ENCODE measurements at places on chromosomes 12 and 14.
A peak's percentile ranks its signal among the peaks of the same experiment; 100 is the strongest.

DNA sequence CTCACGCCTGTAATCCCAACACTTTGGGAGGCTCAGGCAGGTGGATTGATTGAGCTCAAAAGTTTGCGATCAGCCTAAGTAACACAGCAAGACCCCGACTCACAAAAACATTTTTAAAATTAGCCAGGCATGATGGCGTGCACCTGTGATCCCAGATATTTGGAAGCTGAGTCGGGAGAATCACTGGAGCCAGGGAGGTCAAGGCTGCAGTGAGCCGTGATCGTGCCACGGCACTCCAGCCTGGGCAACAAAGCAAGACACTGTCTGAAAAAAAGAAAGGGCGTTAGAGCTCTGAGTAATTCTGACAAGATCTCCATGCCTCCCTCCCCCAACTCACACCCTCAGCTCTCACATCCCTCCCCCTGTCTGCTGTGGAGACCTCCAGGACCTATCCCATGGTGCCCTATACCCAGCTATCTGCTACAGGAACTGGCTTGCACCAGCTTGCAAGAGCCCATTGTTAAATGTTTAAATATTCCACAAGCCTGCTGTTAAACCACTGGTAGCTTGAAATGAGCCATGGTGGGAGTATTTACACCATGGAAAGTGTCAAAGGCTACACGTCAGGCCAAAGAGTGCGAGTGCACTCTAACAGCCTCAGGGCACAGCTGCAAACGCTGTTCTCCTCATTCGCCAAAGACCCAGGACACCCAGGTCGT is 35.1 kb upstream of the PPP2R5C start:
- DNase-seq: no peak

GRCh38 chr12:124440841-124441381 is 126.5 kb downstream of the NCOR2 start:
- DNase-seq: no peak

DNA sequence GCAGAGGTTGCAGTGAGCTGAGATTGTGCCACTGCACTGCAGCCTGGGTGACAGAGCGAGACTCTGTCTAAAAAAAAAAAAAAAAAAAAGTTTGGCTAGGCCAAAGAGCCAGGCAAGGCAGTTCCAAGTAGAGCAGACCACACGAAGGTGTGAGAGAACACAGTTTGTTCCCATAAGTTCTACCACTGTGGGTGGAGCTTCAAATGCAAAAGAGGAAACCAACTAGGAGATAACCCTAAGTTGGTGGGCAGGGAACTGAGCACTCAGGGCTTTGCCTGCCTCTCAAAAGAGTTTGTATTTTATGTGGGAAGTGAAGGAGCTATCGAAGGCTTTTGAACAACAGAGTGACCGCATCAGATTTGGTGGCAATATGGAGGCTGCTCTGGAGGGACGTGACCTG is 15.1 kb downstream of the SOCS2 start:
- no peak for DNase-seq

GRCh38 chr12:102629262-102629888 is 149.0 kb upstream of the IGF1 start:
- no peak for DNase-seq

- no peak for DNase-seq
Measured at GRCh38 chr12:25388183-25388582, 137.5 kb upstream of the KRAS start.

- DNase-seq: peak; percentile 77
Measured at GRCh38 chr12:116524964-116525379, 34.2 kb upstream of the MAP1LC3B2 start.

GRCh38 chr12:6914246-6914946 is at the start of gene ENO2:
ENO2 (plus strand) TSS chr12:6914580; CDS start chr12:6915833, 1,253 bp downstream.
- peak; percentile 58 for DNase-seq

GRCh38 chr12:124369827-124370378 is 75.0 kb downstream of the RFLNA start:
- DNase-seq: no peak

- DNase-seq: no peak
Measured at GRCh38 chr12:6535960-6536847, 1.9 kb downstream of the GAPDH start.

GRCh38 chr14:61462566-61463193 is 141.3 kb downstream of the PRKCH start:
- DNase-seq: peak; percentile 71

- DNase-seq: no peak
Measured at GRCh38 chr12:85630851-85631250, 205.4 kb downstream of the RASSF9 start.

- DNase-seq: no peak
Measured at GRCh38 chr12:32788405-32788804, 32.7 kb upstream of the YARS2 start.

DNA sequence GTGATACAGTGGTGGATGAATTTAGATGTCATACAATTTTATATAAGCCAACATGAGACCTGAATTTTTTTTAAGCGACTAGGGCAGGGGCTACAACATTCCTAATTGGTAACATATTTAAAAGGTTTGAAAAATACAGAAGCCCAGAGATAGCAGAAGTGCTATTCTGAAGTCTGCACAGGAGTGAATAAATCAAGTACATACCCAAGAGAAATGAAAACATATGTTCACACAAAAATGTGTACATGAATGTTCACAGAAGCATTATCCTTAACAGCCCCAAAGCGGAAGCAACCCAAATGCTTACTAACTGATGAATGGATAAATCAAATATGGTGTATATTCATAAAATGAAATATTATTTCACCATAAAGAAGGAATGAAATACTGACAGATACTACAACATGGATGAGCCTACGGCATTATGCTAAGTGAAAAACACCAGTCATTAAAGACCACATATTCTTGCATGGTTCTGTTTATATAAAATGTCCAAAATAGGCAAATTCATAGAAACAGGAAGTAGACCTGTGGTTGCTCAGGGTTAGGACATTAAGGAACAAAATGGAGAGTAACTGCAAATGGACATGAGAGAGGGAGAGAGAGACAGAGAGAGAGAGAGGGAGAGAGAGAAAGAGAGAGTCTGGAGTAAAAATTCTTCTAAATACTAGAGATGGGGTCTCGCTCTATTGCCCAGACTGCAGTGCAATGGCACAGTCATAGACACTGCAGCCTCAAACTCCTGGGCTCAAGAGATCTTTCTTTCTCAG is 28.0 kb upstream of the GXYLT1 start:
- DNase-seq: no peak

DNA sequence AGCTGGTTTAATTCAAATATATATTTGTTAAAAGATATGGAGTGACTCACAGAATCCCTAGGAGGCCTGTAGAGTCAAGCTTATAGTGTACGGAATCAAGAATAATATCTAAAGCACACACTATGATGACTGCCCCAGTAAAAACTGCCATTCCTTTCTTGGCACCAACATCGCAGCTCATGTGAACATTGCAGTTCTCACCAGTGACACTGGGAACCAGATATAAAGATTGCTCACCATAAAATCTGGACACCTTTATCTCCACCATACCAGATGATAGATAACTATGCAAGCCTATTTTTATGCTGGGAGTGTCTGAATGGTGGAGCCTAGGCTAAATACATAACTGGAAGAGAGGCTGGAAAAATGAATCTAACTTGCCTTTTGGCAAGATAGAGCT is 463.9 kb upstream of the TBX3 start:
- DNase-seq: no peak

DNA sequence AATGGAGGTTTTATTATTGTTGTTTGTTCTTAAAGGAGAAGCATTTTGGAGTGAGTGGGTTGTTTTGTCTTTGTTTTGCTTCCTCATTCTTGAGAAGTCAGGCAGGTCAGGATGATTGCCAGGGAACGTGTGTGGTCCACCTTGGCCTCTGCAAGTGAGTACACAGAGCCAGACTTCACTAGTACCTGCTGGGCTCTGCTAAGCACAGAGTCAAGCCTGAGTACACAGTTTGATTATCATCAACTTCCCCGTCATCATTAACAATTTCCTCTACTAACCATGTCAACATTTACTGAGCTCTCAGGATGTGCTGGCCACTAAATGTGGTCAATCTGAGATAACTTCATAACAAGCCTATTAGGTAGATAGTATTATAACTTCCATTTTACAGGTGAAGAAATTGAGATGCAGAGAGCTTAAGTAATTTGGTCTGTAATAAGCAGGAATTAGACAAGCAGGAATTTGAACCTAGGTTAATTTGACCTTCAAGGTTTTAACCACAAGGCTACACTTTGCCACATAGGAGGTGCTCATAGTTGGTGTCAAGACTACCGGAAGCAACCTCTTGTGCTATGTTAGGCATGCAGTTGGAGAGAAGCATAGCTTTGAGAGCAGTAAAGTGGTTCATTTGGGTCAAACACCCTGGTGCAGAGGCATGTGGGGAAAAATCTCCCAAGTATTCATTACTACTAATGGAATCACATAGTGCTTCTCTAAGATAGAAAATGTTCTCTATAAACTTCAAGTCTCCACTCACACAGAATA is 178.3 kb downstream of the NUAK1 start:
- peak; percentile 88 for DNase-seq

DNA sequence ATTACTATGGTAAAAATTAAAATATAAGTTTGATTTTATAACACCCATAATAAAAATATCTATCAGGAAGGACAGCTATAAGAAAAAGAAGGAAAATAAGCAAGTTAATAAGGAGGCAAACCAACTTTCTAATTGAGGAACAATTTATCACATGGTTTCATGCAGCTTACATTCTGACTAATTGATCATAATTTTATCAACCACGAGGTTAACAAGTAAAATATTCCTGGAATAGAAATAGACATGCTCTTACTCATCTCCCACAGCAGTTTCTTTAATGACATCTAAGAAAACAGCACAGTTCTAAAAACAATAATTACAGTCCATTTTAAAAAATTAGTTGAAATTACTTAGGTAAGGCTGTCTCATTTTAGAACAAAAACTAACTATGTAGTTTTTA is 130.8 kb upstream of the KRR1 start:
- DNase-seq: no peak

GRCh38 chr12:109052097-109052413 is 321 bp upstream of the USP30 start:
- no peak for DNase-seq

DNA sequence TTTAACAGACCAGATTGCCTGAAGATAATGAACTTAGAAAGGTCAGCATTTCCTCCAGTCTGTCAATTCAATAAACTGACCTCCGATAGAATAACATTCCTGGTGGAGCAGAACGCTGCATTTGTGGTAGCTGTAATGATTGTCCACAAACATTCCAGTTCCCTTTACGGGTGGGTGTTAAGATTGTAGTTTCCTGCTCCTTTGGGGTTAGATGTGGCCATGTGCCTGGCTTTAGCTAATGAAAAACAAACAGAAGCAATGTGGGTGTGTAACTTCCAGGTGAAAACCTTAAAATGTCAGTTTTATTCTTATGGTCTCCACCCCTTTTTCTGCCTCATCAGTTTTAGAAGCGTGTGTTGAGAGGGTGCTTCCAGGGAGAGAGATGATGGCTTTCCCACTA is 217.3 kb upstream of the CRY1 start:
- peak; percentile 23 for DNase-seq

- peak; percentile 90 for DNase-seq
Measured at GRCh38 chr14:71117839-71118743, 210.8 kb downstream of the PCNX1 start.

DNA sequence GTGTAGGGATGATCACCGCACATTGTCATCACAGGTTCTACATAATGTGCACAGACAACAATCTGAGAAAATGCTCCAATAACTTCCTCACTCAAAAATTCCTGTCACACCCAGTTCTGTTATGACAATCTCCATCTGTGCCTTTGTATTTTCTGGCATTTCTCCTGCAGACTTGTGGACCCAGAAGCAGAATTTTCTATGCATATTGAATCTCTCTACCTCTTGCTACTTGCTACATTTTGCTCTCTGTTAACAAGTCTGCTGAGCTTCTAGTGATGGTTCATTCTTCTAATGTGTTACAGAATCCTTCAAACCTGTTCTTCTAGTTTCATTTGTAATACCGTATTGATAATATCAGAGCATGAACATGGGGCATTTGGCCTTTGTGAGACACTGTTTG is 127.8 kb upstream of the PTPRQ start:
- DNase-seq: no peak

- DNase-seq: peak; percentile 100
Measured at GRCh38 chr12:65631621-65632111, 192.6 kb upstream of the HMGA2 start.

DNA sequence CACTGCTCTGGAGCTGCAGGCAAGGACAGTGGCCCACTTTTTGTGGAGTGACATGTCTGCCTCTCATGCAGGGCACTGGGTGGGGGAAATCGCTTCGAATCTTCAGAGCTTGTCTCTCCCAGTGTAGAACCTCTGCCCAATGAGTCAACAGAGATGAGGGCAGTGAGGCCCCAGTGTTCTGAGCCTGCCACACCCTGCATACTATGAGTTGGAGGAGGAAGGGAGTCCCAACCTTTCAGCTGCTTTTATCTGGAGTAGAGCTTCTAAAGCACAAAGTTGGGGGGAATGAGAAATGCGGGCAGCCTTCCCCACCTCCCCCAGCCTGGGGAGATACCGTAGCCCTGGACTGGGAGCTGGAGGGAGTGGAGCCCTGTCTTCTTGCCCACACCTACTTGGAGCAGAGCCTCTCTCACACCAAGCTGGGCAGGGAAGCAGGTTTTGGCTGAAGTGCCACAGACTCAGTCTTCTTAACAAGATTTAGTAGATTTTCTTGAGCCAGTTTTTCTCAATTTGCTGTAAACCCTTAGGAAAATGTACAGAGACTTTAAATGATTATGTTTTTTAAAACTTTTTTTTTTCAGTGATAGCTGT is 159.1 kb downstream of the ADGRD1 start:
- no peak for DNase-seq

- DNase-seq: peak; percentile 4
Measured at GRCh38 chr14:74242021-74242779, 3.0 kb downstream of the VSX2 start.

DNA sequence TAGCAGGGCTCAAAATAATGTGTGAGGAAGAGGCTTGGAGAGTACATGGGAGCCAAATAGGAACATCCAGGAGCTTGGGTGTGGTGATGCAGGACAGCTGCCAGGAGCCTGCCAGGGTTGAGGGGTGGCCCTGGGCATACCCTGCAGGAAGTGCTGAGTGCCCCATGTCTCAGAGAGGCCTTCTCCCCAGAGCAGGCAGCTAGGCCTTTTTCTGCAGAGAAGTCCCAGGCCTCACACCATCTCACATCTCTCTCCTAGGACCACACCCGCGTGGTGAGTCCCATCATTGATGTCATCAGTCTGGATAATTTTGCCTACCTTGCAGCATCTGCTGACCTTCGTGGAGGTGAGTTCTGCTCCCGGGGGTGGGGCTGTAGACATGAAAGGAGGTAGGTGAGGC is 66.9 kb downstream of the ERH start:
- DNase-seq: no peak

GRCh38 chr14:67680941-67681340 is 6.5 kb upstream of the VTI1B start:
- no peak for DNase-seq

- DNase-seq: no peak
Measured at GRCh38 chr12:131603939-131604795, 106.7 kb upstream of the SFSWAP start.

DNA sequence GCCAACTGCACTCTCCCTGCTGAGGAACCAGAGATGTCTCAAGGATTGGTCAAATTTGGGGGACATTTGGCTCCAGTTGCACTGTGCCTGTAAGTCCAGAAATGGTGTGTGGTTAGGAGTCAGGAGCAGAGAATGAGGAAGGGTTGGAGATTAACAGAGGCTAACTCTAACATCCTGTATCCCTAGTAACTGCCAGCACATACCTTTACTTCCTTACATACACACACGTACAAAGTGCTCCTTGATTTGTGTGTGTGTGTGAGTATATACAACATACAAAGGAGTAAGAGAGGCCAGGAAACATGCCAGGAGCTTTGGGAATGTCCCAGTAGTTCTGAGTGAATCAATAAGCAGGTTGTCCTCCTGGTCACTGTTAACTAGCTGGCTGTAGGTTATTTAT is 39.8 kb upstream of the NRXN3 start:
- no peak for DNase-seq
